ENCODE measurements at places on chromosomes 16 and 17.

DNA sequence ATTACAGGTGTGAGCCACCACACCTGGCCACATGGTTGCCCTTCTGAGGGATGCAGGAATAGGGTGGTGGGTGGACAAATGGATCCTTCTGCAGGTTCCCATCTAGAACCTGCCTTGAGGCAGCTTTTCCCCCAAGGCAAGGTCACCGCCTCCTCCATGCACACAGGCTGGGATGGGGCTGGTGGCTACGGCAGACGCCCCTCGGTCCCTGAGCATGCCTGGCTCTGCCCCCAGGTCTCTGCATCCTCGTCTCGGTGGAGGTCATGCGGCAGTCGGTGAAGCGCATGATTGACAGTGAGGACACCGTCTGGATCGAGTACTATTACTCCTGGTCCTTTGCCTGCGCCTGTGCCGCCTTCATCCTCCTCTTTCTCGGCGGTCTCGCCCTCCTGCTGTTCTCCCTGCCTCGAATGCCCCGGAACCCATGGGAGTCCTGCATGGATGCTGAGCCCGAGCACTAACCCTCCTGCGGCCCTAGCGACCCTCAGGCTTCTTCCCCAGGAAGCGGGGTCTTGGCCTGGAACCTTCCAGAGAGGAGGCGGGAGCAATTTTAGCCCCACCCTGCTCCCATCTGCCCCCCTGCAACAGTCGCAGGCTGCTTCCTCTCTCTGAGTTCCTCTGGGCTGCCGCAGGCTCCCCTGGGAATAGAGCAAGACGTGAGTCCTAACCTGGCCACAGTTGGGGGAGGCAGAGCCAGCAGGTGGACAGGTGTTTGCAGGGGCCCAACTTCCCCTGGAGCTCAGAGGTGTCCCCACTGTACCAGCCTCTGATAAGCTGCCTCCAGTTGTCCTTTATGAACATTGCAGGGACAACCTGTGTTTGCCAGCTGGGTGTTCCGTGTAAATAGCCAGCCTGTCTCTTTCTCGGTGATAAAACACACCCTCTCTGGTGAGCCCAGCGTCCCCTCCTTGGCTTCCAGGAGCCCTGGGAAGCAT is 11.7 kb downstream of the CACNG1 start:
- DNase-seq, result no peak

- DNase-seq, result no peak
Observed at GRCh38 chr16:26500326-26500725, 566.4 kb upstream of the C16orf82 start.

DNA sequence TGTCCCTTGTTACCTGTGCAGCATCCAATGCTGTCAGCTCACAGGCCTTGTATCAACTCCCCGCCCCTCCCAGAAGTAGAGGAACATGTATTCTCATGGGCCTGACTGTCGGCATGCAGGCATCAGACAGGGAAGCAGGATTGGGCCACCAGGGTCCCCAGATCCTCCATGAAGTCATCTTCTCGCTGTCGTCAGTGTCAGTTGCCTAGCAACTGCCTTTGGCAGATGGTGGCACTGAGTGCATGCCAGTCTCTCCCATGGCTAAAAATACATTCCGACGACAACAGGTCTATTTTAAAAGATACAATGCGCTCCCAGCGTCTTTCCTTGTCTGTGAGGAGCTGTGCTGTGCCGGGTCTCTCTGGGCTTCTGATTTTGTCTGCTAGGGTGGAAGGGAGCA is 36.8 kb upstream of the CES5A start:
- DNase-seq, result no peak

- no peak for DNase-seq
Observed at GRCh38 chr17:83024218-83024971, 55.0 kb upstream of the METRNL start.

DNA sequence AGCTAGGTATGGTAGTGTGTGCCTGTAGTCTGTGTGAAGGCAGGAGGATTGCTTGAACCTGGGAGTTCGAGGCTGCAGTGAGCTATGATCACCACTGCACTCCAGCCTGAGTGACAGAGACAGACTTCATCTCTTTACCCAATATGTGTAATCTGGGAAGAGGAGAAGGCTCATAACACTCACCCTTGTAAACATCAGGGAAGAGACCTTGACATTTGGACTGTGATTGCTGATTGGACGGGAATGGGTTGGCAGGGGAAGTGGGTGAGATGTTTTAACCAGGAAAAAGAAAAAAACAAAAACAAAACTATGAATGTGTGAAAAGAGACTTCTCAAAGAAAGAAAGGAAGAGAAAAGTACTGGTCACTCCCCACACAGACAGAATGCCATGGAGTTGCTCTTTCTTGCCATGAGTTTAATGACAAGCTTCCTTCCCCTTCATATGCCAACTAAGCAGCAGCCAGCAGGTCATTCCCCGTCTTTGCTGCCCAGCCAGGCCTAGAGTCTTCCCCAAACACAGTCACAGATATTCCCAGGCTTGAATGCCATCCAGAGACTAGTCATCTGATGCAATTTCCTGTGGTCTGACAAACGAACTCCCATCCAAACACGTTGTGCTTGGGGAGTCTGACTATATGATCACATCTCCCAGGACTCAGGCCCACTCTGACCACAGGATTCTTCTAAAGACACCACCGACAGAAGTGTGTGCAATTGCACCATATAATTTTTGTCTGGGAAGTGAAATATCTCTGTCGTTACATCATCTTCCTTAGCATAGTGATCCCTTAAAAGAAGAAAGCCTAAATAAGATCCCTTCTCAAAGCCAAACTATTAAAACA is 3.6 kb upstream of the XAF1 start:
- no peak for DNase-seq

DNA sequence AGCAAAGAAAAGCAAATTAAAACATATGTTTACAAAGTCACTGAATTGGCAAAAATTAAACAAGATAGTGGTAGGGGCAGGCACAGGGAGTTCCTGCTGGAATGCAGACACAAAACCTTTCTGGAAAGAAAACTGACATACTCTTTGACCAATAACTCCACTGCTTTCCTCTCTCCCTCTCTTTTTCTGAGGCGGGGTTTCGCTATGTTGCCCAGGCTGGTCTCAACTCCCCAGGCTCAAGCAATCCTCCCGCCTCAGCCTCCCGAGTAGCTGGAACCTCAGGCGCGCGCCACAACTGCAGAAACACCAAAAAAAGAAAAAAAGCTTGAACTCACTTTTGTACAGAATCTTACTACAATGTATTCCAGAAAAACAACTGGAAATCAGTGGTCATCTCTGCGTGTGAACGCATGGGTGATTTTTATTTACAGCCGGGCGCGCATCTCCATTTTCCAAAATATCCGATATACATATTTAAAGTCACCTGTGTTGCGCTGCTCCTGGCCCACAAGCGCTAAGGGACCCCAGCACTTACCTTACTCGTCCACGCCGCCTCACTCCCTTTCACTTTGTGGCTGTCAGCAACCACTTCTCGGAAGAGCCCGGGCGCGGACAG is 480 bp downstream of the TXNL4B start:
- DNase-seq, result no peak

DNA sequence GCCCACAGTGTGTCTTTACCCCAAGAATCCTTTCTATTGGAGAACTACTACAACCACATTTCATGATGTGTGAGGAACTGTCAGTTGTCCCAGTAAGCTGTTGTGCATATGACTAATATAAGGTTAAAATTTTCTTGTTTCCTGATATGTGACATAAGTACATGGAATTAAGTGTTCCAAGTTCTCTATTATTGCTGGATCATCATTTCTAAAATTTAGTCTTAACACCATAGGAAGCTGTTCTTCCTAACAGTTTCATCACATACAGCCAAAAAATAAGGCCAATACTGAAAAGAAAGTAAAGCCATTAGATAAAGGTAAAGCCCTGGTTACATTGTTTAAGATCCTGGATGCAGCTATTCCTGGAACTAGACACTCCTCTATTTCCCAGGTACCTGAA is 620.9 kb upstream of the CDH8 start:
- DNase-seq, result no peak

- no peak for DNase-seq
Observed at GRCh38 chr17:26775219-26775822, 518.6 kb upstream of the WSB1 start.

DNA sequence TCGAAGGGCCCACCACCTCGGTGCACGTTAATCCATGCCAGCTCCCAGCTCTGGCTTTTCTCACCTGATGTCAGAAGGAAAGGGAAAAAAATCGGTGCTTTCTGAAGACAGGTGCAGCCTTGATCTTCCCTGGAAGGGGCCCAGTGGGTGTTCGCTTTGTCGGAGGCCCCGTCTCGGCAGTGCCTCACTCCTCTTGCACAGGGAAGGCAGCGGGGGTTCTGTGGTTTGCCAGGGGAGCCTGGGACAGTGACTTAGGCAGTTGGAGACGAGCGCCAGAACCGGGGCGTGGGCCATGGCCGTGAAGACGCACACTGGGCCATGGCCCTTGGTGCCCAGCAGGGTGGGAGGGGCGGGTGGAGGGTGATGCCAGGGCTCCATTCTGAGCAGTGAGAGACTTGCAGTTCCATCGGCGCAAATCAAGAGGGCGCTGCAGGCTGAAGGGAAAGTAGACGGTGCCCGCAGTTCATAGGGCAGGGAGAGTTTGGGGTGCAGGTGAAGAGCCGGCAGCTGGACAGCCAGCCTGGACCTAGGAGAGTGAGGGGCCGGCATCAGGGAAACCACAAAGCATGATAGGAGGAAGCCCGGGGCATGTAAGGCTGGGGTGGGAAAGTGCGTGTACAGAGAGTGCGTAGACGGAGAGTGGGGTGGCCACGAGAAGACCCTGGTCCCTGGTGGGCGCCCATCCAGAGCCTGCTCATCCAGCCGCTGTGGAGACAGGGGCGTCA is 101.3 kb upstream of the CHMP6 start:
- no peak for DNase-seq

DNA sequence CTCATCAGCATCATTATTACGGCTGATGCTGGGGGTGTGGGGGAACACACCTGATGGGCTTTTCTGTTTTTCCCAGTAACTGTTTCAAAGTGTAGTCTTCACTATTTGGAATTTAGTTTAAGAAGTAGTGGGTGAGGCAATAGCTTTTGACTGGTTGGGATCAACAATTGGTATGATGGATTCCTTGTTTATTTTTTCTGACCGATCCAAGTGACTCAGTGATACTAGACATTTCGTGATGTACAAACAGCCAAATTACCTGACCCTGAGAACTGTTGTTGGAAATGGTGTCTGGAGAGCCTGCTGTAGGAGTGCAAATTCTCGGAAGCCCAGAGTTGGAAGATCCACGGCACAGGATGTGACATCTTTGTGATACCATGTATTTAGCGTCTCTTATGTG is 204.2 kb downstream of the PRKCA start:
- DNase-seq, result no peak

- DNase-seq, result no peak
Observed at GRCh38 chr17:17745476-17746455, 64.5 kb downstream of the RAI1 start.

DNA sequence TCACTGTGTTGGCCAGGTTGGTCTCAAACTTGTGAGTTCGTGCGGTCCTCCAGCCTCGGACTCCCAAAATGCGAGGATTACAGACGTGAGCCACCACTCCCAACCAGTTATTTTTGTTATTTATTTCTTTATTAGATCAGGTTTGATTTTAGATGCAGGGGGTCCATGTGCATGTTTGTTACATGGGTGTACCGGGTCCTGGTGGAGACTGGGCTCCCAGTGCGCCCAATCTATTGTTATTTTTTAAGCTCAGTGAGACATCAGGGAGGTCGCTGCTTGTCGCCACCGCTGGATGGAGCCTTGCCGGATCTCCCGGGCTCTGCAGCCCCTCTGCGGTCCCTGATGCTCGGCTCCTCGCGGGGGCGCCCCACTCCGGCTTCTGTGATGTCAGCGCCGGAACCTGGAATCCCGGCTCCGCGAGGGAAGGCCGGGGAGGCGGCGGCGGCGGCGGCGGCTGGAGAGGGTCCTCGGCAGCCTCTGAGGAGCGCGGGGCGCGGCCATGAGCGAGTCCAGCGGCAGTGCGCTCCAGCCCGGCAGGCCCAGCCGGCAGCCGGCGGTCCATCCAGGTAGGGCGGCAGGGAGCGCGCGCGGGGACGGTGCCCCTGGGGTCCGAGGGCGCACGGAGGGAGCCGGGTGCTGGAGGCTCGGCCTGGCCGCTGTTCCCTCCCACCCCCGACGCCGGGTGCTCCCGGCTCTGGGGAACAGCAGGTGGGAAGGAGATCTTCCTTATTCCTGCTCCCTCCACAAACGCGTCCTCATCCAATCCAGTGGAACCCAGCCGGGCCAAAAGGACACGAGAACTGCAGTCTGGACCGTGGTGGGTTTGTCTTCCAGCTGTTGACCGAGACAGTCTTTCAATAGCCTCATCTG is at the start of gene TMC7:
Gene TMC7 (plus strand): TSS at position 370 of the 870 bp plus-strand sequence. CDS start 130 bp downstream, at position 500.
- no peak for DNase-seq

DNA sequence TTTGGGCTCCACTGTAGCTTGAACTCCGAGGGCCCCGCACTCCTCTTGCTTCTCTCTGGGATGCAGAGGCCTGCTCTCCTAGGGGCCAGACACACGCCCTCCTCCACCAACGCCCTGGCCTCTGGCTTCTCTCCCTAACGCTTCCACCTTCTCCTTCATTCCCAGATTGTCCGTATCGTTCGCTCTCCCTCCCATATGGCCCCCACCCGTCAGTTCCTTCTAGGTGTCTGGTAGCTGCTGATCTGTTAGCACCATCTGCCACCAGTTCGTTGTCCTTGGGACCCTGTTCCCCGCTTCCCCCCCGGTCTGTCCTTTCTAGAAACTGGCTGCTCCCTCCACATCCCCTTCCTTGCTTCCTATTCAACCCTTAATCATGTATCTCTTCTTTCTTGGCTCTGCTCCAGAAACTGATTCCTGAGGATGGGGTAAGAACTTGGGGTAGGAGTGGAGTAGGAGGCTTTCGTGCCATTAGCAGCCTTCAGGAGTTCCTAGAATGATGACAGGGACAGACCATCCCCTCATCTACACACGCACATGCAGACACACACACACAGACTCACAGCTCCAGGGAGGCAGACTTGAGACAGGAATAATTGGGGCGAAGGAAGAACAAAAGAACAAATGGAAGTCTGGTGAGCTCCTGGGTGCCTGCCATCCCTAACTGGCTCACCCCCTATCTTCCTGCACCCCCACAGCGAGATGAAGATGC is 4.3 kb downstream of the ATP1B2 start:
- no peak for DNase-seq

- DNase-seq, result no peak
Observed at GRCh38 chr17:2995886-2996809, 67.3 kb downstream of the OR1D5 start.

DNA sequence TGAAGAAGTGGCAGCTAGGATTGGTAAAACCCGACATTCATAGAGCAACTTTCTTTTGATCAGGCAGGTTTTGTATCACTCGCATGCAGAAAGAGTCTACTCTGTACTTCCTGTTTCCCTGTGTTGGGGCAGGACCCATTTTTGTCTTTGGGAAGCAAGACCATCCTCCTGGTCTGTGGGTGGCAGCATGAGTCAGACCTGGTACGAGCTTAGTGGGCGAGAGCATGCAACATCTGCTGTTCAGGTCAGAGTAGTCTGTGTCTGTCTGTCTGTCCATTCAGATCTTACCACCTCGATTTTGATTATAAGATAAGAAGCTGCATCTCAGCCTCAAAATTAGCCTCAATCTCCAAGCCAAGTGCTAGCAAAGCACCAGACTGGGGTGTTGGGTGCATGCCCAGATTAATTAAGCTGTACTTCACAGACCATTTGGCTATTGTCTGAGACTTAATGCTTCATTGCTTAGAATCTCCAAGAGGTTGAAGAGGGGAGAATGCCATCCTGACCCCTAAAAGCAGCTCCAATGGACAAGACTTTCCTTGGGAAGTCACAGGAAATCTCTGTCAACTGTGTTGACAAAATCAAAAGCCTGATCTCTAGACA is 110.9 kb downstream of the XYLT1 start:
- DNase-seq, result no peak

Data from activated naive CD4-positive, alpha-beta T cell (primary cell).